ENCODE measurements at places on chromosomes 5 and 9.

GRCh38 chr5:67015541-67016191 lies 180.9 kb downstream of the CD180 start:
- DNase-seq = no peak

GRCh38 chr5:136799806-136800372 lies 434.5 kb upstream of the TRPC7 start:
- DNase-seq = no peak

DNA sequence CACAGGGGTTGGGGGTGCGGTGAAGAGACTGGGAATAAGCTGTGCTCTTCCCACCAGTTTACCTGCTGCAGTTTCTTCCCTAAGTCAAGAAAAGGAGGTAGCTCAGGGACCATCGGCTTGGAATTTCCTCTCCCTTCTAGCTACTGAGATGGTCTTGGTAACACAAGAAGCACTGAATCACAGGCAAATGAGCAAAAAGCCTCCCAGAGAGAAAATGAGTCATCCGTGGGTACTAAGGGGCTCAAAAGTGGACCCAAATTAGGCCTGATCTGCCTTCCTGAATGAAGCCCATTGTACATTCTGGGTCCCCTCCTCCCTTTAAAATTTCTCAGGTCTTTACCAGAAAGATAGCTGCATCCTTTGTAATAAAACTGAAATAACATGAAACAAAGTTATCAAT lies 49.9 kb downstream of the PTPN3 start:
- no peak for DNase-seq

- DNase-seq = peak; percentile 10
Observed at GRCh38 chr9:98997604-98998003, 53.9 kb downstream of the COL15A1 start.

- no peak for DNase-seq
Observed at GRCh38 chr5:138655530-138656190, 80.5 kb upstream of the HSPA9 start.

GRCh38 chr5:174459071-174459702 lies 265.2 kb upstream of the MSX2 start:
- DNase-seq = no peak

DNA sequence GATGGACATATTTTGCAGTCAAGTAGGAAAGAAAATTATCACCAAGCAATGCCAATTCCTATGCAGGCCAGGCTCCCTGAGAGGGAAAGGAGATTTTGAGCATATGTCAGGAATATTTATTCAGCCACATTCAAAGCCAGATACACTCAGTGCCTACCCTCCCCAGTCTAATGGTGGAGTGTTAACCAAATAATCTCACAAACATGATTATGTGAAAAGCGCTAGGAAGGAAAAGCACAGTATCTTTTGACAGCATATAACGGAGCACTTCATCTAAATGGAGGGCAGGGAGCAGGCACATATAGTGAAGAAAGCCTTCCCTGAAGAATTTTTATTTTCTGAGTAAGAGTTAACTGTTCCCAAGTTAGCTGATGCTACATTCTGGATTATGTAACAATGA lies 80.3 kb upstream of the SLC30A5 start:
- no peak for DNase-seq

- peak; percentile 78 for DNase-seq
Observed at GRCh38 chr9:133683586-133684120, 47.5 kb downstream of the DBH start.

DNA sequence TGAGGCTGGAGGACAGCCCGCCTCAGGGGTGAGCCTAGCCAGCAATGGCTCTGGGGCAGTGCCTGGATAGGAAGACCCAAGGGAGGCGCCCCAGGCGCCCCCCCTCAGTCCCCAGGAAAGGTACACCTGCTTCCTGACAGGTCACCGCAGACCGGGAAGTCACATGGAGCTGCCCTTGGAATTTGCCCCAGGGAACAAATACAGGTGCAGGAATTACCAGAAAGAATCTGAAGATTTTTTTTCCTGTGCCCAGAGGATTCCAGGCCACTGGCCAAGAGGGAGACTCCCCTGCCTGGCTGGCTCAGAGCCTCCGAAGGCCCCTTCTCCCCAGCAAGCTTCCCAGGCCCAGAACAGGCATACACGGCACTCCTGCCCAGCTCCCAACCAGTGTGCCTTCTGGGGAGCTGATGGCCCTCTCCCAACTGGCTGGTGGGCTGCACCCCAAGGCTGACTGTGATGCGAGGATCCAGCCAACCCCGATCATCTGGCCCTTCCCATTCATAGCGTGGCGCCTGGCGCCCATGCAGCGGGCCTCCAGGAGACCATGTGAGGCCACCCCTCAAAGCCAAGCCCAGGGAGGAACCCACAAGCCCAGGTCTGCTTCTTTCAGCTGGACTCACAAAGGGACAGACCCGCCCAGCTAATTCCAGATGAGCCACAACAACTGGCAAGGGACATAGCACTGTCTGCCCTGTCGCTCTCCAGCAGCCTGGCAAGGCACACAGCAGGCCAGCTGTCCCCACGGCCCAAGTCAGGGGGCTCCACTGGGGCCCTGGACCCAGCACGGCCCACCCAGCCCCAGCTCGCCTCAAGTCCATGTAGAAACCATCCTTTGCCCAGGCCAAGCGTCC lies 2.3 kb downstream of the TPRN start:
- DNase-seq = no peak

DNA sequence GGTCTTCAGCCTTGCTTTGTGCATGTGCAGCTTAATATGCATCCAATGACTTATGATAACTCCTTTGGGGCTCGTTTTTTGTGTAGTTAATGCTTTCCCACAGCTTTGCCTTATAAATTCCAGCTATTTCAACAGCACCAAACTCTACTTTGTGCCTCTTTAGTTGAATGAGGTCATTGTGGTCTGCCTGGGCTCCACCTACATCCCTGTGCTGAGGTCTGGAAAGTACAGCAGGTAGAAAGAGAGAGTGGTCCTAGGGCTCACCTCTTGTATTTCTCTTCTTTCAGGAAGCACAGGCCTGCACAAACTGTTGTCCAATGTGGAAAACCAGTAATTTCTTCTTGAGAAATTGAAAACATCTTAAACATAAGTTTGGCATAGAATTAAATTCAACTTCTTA lies 167.2 kb downstream of the XRCC4 start:
- DNase-seq = no peak

DNA sequence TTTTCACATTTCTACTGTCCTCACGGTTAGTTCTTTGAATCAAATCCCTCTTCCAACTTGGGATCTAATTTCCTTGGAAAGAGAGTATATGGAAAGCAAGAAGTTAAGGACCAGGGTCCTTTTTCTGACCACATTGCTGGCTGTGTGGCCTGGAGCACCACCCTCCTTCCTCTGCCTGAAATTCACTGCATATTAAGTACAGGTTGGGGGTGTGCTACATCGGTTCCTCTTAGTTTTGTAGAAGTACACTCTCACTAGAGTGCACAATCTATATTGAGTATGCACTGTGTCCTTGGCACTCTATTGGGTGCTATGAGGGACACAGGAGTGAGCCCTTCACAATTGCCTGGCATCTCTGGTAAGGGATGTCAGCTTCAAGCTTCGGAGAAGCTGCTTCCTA lies 53.8 kb upstream of the KLF9 start:
- DNase-seq = no peak

DNA sequence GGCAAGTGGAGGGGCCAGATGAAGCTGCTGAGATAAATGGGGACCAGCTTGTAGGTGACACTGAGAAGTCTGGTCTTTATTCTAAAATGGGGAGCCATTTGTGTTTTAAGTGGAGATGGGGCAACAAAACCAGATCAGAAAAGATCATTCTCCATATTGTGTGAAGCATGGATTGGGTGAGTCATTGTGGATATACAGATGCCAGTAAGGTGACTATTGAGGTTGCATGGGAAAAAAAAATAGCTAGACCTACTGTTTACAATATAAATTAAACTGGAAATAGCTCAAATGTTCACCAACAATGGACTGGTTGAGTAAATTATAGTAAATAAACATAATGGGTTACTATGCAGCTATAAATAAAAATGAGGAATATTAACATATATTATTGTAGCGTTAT lies 5.4 kb upstream of the MAP1B start:
- DNase-seq = no peak

DNA sequence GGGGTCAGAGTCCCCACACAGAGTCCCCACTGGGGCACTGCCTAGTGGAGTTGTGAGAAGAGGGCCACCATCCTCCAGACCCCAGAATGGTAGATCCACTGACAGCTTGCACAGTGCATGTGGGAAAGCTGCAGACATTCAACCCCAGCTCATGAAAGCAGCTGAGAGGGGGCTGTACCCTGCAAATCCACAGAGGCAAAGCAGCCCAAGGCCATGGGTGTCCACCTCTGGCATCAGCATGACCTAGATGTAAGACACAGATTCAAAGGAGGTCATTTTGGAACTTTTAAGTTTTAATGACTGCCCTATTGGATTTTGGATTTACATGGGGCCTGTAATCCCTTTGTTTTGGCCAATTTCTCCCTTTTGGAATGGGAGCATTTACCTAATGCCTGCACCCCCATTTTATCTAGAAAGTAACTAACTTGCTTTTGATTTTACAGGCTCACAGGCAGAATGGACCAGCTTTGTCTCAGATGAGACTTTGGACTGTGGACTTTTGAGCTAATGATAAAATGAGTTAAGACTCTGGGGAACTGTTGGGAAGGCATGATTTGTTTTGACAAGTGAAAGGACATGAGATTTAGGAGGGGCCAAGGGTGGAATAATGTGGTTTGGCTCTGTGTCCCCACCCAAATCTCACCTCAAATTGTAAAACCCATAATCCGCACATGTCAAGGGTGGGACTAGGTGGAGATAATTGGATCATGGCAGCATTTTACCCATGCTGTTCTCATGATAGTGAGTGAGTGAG lies 56.3 kb upstream of the ITGA1 start:
- no peak for DNase-seq

DNA sequence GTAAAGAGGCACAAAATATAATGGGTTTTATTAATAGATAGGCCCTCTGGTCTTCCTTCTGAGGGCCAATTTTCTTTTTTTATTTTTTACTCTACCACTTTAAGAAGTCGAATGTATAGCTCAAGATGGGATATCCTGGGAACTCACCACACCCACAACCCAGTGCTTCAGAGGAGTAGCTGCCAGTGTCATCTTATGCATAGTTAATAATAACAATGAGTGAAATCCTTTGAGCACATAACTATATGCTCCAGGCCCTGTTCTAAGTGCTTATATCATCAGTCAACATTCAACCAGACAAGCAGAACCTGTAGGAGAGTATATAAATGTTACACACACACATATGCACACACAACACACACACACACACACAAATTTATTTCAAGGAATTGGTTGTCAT lies 150.3 kb upstream of the ACTBL2 start:
- DNase-seq = no peak

GRCh38 chr5:137611011-137611580 lies 112.0 kb upstream of the SPOCK1 start:
- no peak for DNase-seq

DNA sequence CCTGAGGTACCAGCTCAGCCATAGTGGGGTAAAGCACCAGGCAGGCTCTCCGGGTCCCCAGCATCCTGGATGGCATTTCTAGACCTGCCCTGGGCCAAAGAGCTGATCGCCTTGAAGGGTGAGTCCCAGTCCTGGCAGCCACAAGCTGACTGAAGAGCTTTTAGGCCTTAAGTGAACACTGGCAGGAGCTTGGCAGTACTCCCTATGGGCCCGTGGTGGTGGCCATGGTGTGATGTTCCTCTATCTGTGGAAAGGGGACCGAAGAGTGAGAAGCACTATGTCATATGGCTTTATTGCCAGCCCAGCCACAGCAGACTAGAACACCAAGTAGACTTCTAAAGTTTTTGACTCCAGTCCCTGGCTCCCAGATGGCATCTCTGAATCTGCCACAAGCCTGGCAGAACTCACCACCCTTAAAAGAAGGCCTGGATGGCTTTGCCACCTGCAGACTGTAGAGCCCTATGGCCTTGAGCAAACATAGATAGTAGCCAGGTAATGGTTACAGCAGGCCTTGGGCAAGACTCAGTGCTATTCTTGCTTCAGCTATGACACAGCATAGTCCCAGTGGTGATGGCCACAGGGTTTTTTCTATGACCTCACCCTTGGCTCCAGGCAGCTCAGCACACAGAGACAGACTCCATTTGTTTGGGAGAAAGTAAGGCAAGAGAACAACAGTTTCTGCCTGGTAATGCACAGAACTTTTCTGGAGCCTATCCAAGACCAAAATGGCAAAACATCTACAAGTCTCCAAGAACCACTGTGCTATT lies 801.5 kb upstream of the DMAC1 start:
- no peak for DNase-seq

- DNase-seq = no peak
Observed at GRCh38 chr9:78871086-78871451, 574.1 kb downstream of the PSAT1 start.

DNA sequence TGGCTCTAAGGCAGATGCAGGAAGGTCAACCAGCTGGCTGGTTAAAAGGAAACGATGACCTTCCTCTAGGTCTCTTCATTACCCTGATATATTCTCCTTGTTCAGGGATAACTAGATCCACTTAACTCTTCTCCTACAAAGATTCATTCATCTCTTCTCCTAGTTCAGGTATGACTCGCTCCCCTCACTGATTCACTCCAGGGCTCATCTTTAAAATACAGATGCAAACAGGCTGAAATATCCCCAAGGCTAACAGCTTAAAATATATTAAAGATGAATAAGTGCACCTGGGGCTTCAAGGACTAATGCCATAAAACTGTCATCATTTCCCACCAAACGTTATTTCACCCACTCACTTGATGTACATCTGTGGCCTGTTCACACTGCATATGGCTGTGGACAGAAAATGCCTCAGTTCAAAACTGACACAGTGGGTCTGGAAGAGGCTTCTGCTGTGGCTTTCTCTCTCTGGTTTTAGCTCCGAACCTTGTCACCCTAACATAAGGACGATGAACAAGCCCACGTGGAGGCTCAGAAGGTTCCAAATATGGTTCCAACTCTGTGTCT lies 366.9 kb downstream of the DEPDC1B start:
- DNase-seq = no peak

GRCh38 chr9:107131108-107131799 lies 151.8 kb upstream of the RAD23B start:
- no peak for DNase-seq

DNA sequence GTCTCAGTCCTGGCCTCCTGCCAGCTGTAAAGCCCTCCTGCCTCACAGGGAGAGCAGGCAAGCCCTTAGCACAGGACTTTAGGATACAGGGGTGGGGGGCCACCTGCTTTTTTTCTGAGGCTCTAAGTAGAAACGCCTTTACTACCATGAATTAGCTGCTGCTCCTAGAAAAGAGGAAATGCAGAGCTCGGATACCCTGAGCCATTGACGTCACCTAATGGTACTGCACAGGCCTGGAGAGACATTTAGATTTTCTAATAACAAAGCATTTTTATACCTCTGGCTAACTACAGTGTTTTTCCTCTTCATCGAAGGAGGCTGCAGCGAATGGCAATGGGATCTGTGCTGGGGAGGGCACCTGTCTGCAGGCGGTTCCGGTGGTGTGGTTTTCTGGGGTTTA lies 137.0 kb downstream of the WDR41 start:
- DNase-seq = no peak

DNA sequence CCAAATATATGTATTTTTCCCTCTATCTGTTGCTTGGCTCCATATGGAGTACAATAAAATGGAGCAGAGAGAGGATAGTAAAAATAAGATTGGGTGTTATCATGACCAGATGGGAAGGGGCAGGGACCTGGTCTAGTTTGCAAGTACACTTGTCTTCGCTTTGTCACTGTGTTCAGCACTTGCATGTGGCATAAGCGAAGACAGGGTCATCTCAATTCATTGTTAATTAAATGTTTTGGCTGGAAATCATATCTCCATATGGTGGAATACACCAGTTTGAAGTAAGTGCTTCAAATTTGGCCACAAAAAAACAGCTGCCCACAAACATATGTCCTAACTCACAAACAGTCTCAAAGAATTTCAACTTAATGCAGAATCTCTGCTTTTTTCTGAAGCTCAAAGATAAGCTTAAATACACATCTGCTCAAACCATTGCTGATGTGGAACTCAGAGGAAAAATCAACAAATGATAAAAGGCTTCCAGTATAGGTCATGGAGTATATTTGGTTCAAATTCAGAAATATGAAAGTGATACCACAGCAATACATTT lies 865.4 kb downstream of the TLE4 start:
- no peak for DNase-seq

Data from activated T-cell treated with anti-CD3 and anti-CD28 coated beads, Interleukin-2, amount 50 U/mL, for 48 hours (primary cell).